ENCODE measurements at places on chromosomes 1 and 21. TPM values are rescaled to one million over a fixed set of nuclear protein-coding genes. Genes with fewer than 3 reads are reported as not detected.

DNA sequence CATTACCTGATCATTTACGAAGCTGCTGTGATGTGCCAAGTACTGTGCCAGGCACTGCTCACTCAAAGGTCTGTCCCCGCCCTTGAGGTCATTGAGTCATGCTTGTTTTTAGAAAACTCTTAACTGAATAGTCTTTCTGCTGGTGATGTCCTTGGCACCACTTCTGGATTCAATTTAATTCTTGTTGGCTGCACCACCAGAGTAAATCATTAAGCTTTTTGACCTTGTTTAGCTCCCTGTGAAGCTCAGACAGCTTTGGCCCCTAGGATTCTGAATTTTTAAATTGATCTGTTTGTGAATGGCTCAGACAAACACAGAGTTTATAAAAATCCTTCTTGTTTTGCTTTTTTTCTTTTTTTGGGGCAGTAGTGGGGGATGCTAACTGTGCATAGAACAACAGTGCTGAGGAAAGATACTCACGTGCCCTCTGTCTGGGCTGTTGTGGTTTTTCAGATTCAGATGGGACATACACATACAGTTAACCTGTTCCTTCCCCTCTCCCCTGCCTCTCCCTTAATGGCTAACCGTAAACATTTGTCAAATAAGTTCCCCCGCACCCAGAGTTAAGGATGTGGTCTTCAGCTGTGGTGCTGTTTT is 67.6 kb downstream of the MTR start:
- DNase-seq = no peak

DNA sequence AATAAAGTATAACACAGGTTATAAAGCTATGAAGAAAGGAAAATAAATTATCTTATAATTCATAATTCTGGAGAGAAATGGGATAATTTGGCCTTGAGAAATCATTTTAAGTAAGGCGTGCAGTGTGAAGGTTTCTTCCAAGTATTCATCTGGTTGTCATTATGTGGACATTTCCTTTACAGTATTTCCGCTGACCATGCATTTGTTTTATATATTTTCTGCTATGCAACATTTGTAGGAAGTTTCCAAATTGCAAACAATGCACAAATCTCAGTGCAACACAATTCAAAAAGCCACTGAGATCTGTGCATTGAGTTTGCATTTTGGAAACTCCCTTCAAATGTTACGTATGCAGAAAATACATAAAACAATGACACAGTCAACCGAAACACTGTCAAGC is 17.8 kb downstream of the ZNF670 start:
- DNase-seq = no peak

GRCh38 chr1:67639361-67639760 is 45.6 kb upstream of the GADD45A start:
- DNase-seq = no peak

DNA sequence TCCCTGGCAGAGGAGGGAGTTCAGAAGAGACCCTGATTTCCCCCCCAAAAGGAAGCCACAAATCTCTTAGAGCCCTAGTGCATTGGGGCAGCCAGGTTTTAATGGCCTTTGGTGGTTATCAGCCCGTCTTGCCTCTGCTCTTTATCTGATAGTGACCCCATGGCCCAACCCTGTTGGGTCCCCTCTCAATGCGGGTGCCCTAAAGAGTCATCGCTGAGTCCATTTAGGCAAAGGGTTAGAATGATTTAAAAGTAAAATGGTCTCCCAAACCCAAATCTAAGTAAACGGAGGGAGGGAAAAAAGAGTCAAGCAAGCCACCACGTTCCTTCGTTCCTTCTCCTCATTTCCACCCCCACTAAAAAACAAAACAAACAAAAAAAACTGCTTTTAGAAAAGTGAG is 164.0 kb downstream of the RUNX1 start:
- no peak for DNase-seq

DNA sequence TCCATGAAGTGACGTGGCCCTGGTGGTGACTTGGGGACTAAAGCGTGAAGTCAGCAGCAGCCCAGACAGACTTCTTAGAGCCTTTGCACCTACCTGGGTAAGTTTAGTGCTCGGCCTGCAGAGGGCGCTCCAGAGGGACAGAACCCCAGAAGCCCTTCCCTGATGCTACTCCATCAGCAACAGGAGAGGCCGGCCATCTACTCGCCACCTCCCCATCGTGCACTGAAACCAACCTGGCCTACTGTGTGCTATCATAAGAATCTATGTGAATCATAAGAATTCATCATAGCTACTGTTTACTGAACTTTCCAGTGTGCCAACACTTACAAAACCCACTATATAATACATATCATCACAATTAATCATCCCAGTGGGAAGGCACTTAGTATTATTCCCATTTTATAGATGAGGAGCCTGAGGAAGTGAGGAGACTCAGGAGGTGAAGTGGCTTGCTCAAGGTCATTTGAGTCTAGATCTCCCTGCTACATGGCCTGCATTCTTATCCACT is 7.9 kb upstream of the EDN2 start:
- peak; percentile 55 for DNase-seq

Gene DAP3
- total RNA-seq = 120 TPM

Gene PAPPA2
- total RNA-seq = 0.12 TPM

Gene S1PR1
- total RNA-seq = 191 TPM

Gene TRAF3IP3
- 470 TPM for total RNA-seq
